Activated CD8-positive, alpha-beta memory T cell treated with anti-CD3 and anti-CD28 coated beads for 4 hours (primary cell): ENCODE measurements at places on chromosomes 2 and 18.

DNA sequence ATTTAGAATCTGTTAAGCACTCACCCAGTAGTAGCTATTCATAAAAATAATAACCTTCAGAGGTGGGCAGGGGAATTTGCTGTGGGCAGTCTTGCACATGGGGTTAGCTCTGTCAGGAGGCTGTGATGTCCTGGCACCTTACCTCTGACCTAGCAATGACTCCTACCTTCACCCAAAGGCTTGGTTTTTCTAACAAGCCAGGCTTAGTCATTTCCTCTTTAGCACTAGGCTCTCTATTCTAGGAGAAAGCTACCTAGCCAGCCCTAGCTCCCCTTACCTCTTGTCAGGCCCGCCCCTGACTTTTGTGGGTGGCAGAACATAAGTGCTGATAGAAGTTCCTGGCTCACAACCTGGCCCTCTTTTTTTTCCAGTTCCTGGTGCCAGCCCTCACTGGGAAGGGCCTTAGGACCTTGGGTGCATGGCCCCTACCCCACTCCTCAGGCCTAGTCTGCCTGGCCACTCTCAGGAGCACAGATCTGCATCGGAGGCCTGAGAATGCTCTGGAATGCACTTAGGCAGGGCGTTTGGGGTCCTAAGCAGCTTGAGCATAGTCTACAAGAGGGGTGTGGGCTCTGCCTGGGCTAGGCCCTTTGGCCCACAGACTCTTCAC lies 17.7 kb downstream of the CPLX4 start:
- DNase-seq = no peak

- DNase-seq = no peak
Observed at GRCh38 chr2:240953426-240954410, 44.7 kb upstream of the SNED1 start.

GRCh38 chr2:41197781-41198180 lies 745.9 kb upstream of the SLC8A1 start:
- no peak for DNase-seq

- DNase-seq = no peak
Observed at GRCh38 chr2:10170256-10170655, 47.7 kb downstream of the RRM2 start.
